ENCODE measurements at places on chromosomes 11 and 22.

DNA sequence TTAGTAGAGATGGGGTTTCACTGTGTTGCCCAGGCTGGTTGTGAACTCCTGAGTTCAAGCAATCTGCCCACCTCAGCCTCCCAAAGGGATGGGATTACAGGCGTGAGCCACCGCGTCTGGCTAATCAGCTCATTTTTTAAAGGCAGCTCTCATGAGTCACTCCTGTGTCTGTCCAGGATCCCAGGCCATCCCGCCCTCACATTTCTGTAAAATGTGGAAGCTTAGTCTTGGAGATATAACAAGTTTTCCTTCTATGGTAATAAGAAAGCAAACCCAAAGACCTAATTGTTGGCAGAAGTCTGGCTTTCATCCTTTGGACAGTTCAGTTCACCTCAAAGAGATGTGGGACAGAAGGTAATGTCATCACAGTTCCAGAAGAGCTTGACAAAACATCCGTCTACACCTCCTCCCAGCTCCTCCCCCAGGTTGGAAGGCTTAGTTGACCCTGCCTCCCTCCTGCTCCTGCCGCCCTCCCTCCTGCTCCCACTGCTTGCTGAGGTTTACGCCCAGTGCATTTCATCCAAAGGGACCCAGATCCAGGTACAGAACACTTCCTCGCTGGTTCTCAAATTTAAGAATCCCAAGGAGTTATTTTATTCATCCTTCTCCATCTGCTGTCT, 6.4 kb downstream of the DRD2 start:
- no peak for DNase-seq

- no peak for DNase-seq
Measured at GRCh38 chr22:22865311-22866072, 22.1 kb upstream of the IGLL5 start.

DNA sequence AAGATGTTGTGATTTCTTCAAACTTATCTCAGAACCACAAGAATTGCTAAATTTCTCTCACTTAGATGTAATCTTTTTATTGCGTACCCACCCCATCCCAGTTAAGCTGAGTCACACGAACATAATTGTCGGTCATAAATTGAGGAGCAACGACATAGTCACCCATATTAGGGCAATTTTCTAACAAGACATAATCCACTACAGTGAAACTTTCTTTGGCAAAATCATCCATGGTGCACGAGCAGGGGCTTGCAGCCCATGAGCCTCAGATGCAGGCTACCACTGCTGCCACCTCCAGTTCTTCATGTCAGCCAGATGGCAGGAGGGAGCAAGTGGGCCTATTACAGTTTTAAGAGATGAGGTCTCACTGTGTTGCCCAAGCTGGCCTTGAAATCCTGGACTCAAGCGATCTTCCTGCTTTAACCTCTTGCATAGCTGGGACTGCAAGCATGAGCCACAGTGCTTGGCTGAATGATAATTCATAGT, 70.3 kb upstream of the GRK2 start:
- DNase-seq: no peak

DNA sequence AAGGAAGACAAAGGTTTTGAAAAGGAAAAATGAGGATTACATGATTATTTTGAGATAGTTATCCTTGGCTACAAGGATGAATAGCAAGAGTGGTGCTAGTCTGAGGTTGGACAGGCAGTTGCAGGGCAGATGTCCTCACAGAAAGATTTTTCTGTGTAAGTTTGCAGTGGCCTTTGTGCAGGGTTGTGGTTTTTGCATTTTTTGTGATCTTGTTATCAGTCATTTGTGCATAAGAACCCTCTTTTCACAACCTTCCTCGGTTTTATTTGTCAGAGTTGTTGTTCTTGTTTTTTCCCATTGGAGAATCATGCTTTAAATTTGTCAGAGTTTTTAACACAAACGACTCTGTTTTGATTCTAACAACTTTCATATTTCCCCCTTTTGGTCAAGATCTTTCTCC, 1.4 kb downstream of the CCDC134 start:
- DNase-seq: no peak

GRCh38 chr11:10377183-10377582, 72.3 kb downstream of the ADM start:
- no peak for DNase-seq

- DNase-seq: no peak
Measured at GRCh38 chr11:75298191-75298975, 53.1 kb downstream of the ARRB1 start.

- no peak for DNase-seq
Measured at GRCh38 chr11:123139206-123139605, 55.8 kb downstream of the CLMP start.

DNA sequence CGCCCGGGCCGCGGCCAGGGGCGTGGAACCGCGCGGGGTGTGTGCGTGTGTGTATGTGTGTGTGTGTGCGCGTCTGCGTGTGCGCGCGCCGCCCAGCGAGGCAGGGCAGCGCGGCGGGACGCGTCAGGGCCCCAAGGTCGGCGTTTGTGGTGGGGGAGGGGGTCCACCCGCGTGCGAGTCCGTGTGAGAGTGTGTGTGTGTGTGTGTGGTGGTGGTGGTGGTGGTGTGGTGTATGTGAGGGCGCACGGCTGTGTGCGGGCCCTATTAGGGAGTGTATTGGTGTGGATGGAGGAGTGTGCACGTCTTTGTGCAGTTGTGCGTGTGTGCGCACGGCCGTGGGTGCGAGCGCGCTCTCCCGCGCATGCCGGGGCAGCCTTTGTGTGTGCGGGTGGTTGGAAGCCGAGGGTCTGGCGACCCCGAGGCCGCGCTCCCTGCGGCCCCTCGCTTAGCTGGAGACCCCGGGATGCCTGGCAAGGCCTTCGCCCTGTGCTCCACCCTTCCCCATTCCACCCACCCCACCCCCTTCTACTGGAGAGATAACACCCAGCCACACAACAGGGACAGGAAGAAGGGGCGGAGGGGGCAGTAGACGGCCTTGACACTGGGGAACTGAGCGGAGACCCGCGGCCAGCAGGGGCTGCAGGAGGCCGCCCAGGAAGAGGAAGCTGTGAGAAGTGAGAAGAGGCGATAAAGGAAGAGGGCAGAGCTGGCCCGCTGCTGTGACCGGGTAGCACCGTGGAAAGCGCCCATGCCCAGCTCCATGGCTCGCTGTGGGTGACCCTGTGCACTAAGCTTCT, 528 bp upstream of the ARRB1 start:
- no peak for DNase-seq

GRCh38 chr11:36164506-36165250, 124.5 kb downstream of the COMMD9 start:
- DNase-seq: no peak

DNA sequence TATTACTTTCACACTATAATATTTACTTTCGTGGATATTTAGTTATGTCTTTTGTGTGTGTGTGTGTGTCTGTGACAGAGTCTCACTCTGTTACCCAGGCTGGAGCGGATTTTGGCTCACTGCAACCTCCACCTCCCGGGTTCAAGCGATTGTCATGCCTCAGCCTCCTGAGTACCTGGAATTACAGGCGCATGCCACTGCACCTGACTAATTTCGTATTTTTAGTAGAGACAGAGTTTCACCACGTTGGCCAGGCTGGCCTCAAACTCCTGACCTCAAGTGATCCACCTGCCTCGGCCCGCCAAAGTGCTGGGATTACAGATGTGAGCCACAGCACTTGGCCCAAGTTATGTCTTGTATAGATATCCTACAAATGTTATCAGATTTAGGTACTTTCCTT, 9.9 kb downstream of the PISD start:
- no peak for DNase-seq

DNA sequence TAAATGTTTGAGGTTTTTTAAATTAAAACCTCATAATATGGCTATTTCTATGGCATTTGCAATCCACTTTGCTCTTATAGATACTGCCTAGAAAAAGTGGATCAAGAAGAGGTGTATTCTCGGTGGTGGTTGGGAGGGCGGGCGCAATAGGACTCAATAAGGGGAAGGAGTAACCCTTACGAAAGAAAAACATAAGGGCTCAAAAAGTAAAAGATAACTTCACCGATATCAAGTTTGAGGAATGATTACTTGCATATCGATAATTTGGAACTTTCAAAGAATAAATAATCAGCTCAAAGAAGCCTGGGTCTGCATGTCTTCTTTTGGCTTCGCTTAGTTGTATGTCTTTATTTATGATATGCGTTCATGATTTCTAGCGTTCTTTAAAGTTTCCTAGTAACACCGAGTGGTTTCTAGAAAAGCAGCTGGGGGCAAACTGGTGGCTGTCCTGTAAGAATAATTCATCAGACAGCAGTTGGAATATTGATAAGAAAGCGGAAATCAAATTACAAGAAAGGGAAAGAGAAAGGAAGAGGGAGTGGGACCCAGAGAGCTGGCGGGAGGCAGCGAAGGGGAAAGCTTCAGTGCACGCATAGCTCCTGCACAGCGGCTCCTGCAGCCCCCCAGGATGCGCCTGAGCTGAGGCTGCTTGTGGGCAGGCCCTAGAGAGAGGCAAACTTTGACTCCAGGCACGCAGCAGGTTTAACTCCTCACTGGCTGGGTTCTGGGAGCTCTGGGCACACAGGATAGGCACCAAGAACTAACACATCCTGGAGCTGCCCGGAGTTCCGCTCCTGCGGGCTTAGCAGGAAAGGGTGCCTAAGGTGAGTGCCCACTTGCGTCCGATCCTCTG, 9.1 kb upstream of the FLI1 start:
- no peak for DNase-seq

- DNase-seq: no peak
Measured at GRCh38 chr22:27022274-27022895, 365.0 kb downstream of the MIAT start.

GRCh38 chr11:4589017-4589416, 4.8 kb upstream of the OR52I1 start:
- DNase-seq: no peak

GRCh38 chr11:62391642-62392425, 27.0 kb upstream of the SCGB1A1 start:
- DNase-seq: no peak

DNA sequence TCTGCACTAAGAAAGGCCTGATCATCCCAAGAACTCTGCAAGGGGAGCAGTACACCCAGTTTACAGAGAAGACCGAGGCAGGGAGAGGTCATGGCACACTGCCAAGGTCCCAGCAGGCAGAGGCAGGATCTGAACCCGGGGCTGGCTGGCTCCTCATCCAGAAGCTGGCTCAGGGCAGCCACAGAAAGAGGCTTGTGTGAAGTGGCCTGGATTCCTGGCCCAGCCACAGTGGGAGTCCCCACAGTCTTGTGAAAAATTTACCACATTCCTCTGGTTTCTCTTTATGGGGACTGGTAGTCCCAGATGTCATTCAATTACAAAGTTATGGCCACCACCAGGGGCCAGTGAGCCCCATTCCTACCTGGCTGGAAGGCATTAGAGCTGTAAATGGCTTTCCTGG, 440.5 kb downstream of the MIAT start:
- DNase-seq: peak; percentile 83

- no peak for DNase-seq
Measured at GRCh38 chr11:132587716-132588115, 944.6 kb downstream of the OPCML start.

DNA sequence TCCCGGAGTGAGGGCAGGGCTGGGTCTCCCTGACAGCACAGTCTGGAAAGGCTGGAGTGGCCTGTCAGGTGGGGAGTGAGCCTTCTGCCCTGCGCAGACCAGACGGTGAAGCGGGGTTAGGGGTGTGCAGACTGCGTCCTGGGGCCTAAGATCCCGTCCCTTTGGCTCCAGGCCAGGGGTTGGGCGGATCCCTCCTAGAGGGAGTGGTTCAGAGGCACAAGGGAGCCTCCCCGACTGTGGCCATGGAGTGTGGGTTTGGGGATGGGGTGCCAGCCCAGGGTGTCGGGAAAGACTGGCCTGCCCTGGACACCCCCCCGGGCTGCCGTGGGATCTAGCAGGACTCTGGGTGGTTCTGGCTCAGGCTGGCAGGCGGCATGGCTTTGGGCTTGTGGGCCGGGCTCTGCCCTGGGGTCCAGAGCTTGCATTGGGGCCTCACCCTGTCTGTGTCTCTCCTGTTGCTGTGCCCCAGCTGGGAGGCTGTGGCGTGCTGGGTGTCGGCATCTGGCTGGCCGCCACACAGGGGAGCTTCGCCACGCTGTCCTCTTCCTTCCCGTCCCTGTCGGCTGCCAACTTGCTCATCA, 19.5 kb downstream of the TSPAN4 start:
- DNase-seq: no peak

DNA sequence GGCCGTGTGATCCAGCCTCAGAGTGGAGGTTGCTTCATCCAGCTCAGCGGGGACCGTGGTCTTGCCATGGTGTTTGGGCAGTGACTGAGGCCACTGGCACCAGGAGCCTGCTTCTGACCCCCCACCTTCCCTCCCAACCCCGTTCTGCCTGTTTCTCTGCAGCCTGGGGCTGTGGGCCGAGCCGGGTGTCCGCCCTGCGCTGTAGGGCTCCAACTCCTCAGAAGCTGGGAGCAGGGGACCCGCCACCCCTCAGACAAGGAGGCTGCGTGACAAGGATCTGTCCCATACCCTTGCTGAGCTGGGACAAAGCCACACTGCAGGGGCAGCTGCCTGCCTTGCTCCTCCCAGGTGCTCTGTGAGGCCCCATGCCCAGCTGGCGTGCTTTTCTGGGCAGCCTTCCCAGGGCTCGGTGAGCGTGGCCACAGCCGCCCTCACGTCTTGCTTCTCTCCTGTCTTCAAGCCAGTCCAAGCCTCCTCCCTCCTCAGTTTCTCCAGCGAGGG, 11.7 kb upstream of the ARFGAP3 start:
- peak; percentile 89 for DNase-seq

GRCh38 chr22:27792452-27793161, 8.9 kb downstream of the MN1 start:
- peak; percentile 51 for DNase-seq

GRCh38 chr22:49614966-49615965, 212.4 kb downstream of the BRD1 start:
- no peak for DNase-seq

DNA sequence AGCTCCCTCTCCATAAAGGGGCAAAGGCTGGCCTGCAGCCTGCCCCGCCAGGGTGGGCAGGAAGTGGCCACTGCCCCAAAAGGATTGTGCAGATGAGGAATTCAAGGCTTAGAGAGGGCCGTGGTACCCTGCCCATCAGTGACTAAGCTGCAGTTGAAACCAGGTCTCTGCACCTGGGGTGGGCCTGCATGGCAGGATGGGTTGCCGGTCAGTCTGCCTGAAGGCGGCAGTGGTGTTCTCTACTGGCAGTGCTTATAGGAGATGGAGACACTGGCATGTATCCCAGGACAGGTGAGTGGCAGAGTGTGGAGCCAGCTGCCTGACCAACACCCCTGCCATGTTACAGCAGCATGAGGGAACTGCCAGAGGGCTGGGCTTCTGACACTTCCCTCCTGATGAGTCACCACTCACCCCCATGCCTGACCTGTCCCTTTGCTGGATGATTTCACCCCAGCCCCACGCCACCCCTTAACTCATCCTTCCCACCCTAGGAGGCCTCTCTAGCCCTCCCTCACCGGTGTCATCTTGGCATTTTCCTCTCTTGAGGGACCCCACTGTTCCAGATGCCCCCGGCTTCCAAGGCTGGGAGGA, 70.2 kb upstream of the LMO1 start:
- DNase-seq: peak; percentile 29

Measured in astrocyte of the hippocampus (primary cell).